Motor neuron (in vitro differentiated cells): ENCODE measurements at places on chromosomes 5 and 9. TPM values are rescaled to one million over a fixed set of nuclear protein-coding genes. Genes with fewer than 3 reads are reported as not detected.

Gene IZUMO3
- 0.89 TPM in 1 of 2 replicates, not detected in the other for total RNA-seq

Gene CCDC171
- total RNA-seq: 7.4 and 10.6 TPM in 2 replicates

Gene LCN15
- total RNA-seq: 0.21 and 0.27 TPM in 2 replicates

DNA sequence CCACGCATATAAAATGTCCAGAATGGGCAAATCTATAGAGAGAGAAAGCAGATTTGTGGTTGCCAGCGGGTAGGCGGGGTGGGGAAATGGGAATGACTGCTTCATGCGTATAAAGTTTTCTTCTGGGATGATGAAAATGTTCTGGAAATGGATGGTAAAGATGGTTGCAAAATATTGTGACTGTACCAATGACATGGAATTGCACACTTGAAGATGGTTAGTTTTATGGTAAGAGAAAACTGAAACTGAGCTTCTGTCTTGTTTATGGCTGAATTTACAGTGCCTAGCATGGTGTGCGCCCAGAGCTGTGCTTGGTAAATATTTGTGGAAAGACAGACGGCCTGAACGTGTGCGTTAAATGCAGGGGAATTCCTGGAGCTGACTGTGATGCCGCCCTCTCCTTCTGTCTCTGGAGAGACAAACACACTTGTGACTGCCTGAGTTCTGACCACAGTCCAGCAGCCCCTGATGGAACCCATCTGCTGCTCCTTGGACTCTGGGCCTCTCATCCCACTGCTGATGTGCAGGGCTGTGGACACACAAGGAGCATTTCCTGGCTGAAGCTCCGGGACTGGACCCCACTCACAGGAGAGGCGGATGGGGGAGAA, 8.6 kb upstream of the PTGES start:
- ATAC-seq: peak; percentile 50

DNA sequence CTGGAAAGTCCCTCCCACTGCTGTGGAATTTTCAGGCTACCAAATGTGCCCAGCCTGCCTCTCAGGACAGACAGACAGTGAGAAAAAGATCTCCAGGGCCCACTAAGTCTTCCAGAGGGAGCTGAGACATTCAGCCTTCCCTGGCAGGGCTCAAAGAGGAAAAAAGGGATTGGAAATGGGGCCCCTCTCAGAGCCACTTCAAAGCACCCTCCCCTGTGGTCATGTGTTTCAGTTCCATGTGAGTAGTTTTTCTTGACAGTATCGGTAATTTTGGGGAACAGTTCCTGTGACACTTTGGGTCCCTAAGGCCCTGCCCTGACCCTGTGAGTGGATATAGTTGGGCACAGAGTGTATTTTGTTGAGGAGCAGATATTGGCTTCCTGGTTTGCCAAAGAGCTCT, 25.0 kb downstream of the LARP1 start:
- no peak for ATAC-seq

DNA sequence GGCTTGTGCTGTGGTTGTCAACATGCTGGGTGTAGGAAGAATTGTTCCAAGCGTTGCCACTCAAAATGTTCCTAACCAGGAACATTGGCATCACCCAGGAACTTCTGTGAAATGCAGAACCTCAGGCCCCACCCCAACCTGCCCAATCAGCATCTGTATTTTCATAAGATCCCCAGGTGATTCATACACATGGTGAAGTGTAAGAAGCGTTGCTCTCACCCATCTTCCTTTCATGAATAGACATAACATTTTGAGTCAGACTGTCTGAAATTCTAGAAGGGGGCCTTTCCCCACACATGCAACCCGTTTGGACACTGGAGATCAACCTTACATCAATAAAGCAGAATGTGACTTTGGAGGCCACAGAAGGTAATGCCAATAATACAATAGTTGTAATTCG, 9.3 kb upstream of the AFAP1L1 start:
- no peak for ATAC-seq

Gene SVEP1
- 0.66 and 1.2 TPM in 2 replicates for total RNA-seq

GRCh38 chr5:177049285-177049684, 26.8 kb downstream of the ZNF346 start:
- no peak for ATAC-seq

Gene NTNG2
- total RNA-seq: 1.1 and 2.5 TPM in 2 replicates

GRCh38 chr5:133556551-133556950, 55.8 kb downstream of the FSTL4 start:
- ATAC-seq: no peak

DNA sequence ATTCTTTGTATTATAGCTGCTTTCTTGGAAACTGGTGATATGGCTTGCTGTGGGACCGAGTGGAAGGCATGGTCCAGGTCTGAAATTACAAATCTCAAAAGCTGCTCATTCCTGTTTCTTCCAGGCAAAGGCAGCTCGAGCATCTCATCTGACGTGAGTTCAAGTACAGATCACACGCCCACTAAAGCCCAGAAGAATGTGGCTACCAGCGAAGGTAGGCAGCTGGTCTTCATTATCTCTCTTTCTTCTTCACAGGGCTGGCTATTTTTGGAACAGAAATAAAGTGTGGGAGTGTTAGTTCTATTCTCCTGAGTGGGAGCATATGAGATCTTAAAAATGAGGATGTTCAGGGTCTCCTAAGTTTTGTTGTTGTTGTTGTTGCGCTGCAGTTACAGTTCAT, 115.9 kb downstream of the FBXL7 start:
- no peak for ATAC-seq

DNA sequence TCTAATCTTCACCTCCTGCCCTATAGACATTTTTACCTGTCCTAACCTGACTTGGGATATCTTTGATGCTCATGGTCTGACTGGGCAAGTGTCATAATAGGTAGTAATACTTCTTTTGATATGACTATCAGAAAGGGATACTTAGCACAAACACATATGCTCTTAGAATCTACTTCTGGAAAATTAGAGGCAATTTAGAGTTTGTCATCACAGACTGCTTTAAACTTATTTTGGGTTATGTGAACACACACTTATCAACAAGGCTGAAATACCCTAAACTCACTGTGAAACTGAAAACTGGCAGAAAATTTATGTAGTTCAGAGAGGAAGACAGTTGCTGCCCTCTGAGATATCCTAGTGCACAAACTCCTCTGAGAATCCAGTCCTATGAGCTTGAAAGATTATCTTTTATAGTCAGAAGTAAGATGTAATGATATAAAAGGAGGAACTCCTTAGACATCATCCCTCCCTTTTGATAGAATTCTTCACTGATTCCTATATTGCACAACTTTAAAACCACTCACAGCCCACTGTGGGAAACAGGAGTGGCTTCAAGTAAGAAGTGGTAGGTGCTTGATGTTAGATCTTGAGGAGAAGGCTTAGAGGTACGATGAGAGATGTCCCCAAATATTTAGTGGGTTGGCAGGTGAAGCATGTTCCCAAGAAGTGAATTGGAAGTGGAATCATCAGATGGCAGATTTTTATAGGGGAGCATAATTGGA, 273.3 kb downstream of the MAN2A1 start:
- no peak for ATAC-seq

DNA sequence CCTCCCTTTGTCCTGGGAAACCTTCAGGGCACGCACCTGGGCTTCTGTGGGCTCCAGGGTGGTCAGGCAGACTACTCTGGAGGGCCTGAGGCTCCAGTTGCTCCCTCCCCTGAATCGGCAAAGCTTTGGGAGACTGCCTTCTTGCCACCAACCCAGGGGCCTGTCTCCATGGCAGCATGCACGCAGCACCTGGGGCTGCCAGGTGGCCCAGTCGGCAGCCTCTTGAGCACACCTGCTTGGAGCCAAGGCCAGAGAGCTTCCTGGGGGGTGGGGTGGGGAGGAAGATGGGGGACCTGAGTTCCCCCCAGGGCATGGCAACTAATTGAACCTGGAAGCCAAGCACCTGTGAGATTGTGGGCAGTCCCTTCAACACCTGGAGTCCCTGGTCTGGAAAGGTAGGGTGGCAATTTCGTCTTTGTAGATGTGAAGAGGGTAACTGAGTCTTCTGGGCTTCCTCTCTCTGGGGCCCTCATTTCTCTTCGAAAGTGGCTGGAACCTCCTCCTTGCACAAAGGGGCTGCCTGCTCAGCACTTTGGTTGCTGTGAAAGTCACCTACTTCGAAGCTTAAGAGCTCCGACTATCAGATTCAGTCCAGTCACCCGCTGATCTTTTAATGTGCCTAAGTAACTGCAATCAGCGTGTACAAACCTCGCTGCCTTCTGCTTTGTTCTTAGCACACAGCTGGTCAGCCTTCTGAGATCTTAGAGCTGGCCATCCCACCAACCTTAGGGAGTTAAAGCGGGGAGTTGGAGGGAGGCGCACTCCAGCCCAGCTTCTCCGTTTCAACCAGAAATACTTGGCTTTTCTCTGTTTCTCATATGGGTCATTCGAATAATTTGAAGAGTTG, 4.0 kb downstream of the RNF183 start:
- ATAC-seq: no peak

Gene ANKRD34B
- 0.19 TPM in 1 of 2 replicates, not detected in the other for total RNA-seq

DNA sequence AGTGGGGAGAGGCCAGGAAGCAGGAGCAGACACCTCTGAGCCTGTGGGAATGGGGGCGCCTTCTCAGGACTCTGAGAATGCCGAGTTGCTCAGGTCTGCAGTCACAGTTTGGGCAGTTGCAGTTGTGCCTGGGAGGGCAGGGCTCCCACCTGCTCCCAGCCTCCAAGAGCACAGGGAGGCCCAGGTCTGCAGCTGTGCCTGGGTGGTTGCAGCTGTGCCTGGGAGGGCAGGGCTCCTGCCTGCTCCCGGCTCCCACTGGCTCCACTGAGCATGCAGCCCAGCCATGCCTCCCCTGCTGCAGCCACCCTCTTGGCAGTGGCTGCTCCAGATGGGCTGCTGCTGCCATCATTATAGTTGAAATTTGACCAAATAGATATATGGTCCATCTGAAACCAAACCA, 1062.8 kb upstream of the ACO1 start:
- no peak for ATAC-seq

- no peak for ATAC-seq
These were observed 234.6 kb downstream of the ZNF608 start for GRCh38 chr5:124511791-124512190.
